Sigmoid colon (tissue), 7 donors: ENCODE measurements at places on chromosomes 1 and 21. TPM values are rescaled to one million over a fixed set of nuclear protein-coding genes. Genes with fewer than 3 reads are reported as not detected.

CSMD2 gene
- 0.83 TPM for total RNA-seq

GRCh38 chr21:20272791-20273362 lies 725.3 kb upstream of the NCAM2 start:
- no peak for DNase-seq

DNA sequence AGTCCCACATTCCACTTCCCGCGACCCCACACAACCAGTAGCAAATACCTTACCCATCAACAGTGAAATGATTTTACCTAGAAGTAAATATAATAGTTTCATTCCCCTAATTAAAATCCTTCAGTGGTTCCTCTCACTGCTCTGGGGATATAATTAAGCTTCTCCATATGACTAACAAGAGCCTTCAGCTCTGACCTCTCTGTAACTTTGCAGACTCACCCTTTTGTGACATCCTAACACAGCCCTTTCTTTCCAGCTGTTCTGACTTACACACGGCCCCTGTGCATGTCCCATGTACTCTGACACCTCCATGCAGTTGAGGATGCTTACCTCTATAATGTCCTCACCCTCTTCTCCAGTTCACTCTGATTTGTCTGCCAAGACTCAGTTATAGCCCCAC lies 137.3 kb upstream of the SPAG17 start:
- no peak for DNase-seq

DNA sequence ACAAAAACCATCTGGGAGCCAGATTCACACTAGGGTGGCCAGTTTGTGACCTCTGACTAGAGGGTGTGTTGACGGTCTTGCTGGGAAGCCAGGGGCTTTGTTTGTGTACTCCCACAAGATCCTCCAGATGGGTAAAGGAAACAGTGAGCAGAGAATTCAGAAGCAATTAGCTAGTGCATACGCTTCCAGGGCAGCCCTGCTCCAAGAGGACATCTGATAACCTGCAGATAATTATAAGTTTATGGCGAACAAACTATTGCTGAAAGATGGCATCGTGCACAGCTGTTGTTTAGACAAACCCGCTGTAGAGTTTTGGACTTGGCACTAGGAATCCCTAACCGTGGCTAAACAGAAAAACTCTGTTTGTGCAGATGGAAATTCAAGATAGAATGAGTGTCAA lies 326.4 kb downstream of the TGFB2 start:
- no peak for DNase-seq

DNA sequence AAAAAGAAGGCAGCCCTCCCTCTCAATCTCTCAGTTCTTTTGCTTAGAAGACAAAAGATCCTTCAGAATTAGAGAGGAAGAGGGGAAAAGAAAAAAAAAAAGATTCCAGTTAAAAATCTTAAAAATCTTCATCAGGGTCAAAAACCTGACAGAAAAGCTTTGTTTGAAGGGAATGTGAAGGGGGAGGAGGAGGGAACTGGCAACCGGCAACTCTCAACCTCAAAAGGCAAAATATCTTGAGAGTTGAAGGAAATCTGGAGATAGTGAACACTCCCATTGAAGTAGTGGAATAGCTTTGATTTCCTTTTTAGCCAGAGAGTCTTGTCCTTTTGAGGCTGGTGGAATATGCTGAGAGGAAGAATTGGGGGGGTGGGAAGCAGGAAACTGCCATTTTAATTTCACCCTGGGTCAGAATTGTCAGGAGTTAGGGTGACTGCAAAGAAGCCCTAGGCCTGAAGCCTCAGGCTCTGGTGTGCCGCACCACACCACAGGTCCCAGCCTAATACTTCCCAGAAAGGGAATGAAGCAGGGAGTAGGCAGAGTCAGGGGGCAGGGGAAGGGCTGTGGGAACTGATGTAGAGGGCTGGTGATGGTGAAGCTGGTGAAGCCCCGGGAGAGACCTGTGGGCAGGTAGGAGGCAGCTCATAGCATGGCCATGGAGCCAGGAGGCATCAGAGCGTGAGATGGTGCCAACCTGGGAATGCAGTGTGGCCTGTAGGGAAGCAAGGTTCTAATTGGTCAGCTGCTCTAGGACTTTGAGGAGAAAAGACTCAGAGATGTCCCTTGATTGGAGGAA lies 24.6 kb downstream of the KIRREL1 start:
- no peak for DNase-seq

GRCh38 chr21:26120828-26121227 lies 49.7 kb downstream of the APP start:
- DNase-seq = no peak
